ENCODE measurements at places on chromosomes 3 and 15.

DNA sequence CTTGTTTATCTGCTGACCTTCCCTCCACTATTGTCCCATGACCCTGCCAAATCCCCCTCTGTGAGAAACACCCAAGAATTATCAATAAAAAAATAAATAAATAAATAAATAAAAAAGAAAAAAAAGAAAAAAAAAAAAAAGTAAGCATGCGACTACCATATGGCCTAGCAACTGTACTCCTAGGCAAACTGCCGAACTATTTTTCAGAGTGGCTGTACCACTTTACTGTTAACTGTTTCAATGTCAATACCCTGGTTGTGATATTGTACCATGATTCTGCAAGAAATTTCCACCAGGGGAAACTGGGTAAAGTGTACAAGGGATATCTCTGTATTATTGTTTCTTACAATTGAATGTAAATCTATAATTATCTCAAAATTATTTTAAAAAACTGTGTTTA, 41.3 kb upstream of the MAP4 start:
- no peak for DNase-seq

GRCh38 chr3:194306771-194307640, 44.1 kb downstream of the CPN2 start:
- DNase-seq, result no peak

GRCh38 chr3:11560746-11561145, 83.0 kb downstream of the VGLL4 start:
- no peak for DNase-seq

- no peak for DNase-seq
Observed at GRCh38 chr3:29099775-29100174, 181.1 kb upstream of the RBMS3 start.

- no peak for DNase-seq
Observed at GRCh38 chr3:161508852-161509477, 12.4 kb downstream of the OTOL1 start.

GRCh38 chr3:186530415-186530814, 13.8 kb downstream of the CRYGS start:
- DNase-seq, result no peak

DNA sequence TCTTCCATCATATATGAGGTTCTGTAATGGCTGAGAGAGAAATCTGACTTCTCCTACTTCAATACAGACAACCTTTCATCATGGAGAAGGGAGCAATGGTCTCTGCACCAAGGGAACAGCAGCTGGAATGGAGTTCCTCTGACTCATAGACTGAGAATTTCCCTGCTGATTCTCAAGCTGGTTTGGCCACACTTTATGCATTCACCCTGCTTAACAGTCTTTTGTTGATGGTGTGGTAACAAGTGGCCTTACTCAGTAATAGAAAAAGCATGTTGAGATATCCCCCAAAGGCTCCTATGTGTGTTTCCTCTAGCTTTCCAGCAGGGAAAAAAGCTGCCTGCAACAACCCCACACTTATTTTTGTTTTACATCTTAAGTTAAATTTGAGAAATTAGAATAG, 138.1 kb downstream of the GREM1 start:
- no peak for DNase-seq

- no peak for DNase-seq
Observed at GRCh38 chr15:69439623-69440022, 13.0 kb upstream of the RPLP1 start.

GRCh38 chr3:57948781-57949242, 59.4 kb upstream of the FLNB start:
- no peak for DNase-seq

DNA sequence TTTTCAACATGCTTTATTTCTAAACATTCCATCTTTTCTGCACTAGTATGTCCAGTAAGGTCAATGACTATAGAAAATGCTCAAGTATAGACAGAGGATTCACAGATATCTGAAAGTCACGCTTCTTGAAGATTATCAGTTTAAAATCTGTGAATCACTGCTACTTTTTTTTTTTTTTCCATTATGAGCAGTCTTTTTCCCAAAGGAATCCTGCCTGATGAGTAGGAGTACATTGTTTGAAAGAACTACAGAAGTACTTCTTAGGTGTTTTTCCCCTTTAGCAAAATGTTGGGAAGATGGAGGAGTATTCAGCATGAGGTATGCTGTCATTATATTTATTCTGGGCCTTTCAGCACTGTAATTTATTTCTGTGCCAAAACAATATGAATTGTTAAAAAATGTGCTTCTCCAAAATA, 266.2 kb downstream of the NLGN1 start:
- DNase-seq, result no peak

DNA sequence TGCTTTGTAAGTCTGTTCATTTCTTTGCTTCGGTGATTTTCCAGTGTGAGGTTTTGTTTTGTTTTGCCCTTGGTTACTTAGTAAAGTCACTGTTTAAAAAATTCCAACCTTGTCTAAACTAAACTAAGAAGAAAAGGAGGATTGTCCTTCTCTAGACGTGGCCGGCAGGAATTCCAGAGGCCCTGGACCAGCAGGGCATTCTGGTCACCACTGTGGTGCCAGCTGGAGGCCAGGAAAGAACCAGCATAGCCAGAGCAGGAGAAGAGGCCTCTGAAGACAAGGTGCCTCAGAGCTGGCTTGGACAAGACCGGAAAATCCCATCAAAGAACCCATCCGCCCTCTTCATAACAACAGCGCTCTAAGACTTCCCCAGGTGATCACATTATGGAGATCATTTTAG, 8.2 kb downstream of the PLOD2 start:
- DNase-seq, result no peak

- no peak for DNase-seq
Observed at GRCh38 chr15:40128766-40129660, 20.3 kb upstream of the BMF start.

DNA sequence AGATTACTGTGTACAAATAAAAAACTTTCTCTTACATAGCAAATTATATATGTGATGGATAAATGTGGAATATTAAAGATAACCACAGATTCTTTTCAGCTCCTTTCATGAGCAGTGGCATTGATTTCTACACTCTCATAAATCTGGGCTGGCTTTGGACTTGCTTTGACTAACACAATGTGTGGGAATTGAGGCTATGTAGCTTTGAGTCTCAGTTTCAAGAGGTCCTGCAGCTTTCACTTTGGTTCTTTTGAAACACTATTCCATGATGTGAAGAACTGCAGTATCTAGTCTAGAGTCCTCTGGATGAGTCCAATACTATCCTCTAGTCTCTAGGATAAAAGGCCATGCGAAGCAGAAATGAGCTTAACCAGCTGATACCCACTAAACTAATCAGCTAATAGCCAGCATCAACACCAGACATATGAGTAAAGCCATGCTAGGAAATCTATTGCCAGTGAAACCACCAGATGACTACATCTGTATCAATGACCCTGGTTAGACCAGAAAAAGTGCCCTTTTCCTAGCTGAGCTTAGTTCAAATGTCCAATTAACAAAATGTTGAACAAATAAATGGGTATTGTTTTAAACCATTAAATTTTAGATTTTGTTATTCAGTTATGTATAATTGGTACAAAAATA, 274.9 kb upstream of the ZPLD1 start:
- DNase-seq, result no peak

- no peak for DNase-seq
Observed at GRCh38 chr15:94029495-94029894, 201.9 kb upstream of the MCTP2 start.

DNA sequence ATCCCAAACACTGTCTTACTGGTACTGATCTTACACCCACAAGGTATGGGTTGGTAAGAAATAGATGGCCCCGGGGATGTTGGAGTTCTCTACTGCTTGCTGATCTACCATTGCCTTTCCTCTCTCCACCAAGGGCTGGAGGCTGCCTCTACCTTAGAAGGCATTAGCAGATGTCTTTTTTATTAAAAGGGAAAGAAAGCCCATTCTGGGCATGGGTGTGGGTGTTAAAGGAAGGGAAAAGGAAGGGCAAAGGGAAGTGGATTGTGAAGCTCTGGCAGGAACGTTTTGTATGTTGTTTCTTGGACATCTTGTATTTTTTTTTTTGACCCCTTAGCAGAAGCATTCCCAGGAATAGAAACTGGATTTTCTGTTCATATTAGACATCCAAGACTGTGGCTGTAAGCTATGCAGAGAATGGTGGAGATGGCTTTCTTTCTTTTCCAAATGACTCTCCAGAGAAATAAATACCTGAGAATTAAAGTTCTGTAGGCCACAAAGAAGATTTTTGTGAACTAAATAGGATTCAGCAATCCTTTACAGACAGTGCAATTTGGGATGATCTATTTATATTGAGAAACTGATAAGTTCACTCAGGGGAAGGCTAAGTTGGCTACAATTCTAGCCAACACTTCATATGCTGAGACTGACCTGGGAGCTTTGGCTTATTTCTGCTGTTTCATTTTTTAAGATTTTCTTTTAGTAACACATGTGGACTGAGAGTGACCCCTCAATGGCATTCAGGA, 108.8 kb downstream of the TOP2B start:
- DNase-seq, result no peak

- peak; percentile 76 for DNase-seq
Observed at GRCh38 chr3:52444860-52445793, at the start of gene SEMA3G. SEMA3G (minus strand) TSS chr3:52445103; CDS start chr3:52445027, 76 bp downstream.

DNA sequence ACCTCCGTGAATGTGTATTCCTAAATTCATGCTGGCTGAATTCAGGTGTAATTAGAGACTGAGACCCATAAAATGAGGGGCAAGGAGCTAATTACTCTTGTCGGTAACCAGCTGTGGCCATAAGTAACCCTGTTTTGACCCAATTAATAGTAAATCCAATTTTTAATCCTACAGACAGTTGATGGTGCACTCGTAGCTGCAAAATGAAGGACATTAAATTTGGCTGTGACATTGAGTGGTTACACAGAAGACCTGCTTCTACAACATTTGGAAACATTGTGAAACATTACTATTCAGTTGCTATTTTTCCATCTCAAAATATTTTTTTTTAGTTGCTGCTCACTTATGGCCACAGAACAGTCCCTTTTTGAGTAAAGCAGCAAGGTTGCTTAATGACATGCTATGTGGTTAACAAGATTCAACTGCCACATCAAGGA, 33.0 kb downstream of the MBNL1 start:
- DNase-seq, result no peak

DNA sequence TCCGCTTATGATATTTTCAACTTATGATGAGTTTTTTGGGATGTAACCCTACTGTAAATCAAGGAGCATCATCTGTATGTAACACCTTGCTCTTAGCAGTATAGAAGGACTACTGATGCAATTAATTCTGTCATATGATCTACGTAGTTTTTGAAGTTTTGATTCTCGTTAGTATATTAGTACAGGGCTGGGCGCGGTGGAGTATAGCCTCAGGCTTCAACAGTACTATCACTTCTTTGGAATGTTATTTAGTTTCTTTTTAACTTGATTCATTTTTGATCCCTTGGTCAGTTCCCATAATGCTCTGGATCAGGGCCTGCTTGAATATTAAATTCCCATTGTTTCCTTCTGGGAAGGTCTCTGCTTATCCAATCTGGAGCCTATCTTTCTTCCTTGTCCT, 23.9 kb upstream of the AP4E1 start:
- DNase-seq, result no peak

- no peak for DNase-seq
Observed at GRCh38 chr15:90889736-90890456, 5.6 kb downstream of the FES start.

- no peak for DNase-seq
Observed at GRCh38 chr3:4948395-4948794, 30.8 kb upstream of the BHLHE40 start.

GRCh38 chr3:4491855-4492207, 1.3 kb upstream of the ITPR1 start:
- no peak for DNase-seq

DNA sequence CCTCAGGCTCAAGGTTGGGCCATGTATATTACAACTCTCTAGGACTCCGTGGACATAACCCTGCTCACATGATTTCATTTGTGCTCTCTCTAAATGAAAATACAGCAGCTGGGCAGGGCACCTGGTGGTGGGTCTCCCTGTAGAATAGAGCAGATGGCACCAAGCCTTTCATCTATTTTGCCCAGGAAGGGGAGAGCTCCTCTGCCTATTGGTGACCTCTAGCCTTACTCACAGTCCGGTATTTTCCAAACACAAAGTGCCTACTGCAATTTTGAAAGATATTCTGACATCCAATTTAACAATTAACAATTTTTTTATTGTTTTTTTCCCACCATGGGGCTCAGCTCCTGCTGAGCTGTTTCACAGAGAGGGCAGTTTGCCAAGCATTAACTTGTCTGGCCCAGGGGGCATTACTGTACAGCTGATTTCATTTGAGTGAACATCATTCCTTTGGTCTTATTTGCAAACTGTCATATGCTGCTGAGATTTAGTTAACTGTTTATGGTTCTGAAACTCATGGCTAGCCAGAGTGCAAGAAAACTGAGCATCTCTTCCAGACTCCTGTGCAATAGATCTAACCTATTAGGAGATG, 474.0 kb downstream of the EPHB1 start:
- DNase-seq, result no peak
